Thymus (tissue), 14 donors: ENCODE measurements at places on chromosomes 16 and 17. TPM values are rescaled to one million over a fixed set of nuclear protein-coding genes. Genes with fewer than 3 reads are reported as not detected.

DNA sequence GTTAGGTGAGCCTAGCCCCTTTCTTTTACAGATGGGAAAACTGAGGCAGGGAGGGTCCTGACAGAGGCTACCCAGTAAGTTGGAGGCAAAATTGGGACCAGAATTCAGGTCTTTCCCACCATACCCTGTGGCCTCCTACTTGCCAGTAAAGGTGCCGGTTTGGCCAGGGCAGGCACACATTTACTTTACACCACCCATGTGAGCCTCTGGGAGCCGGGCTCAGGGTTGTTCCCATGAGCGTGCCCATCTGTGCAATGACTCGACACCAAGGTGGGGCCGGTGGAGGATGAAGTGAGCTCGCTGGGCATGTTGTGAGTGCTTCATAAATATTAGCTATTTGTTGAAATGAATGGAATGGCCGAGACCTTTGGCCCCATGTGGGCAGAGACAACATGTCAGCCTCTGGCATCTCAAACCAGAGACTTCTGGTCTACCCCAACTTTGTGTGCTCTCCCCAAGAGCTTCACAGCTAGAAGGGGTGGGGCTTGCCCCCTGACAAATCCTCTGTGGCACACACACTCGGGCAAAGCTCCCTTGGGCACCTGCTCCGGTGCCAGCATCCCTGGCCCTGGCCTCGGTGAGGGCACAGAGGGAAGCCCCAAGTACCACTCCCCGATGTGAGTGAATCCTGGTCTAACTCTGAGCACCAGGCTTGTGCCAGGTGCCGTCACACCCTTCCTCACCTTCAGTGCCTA is 60.1 kb downstream of the SRCIN1 start:
- H3K27me3 ChIP-seq: peaks cover 36% of the 10 kb centered on the region
- DNase-seq: no peak
- H3K4me1 ChIP-seq: no peaks in the 10 kb centered on the region
- H3K36me3 ChIP-seq: no peaks in the 10 kb centered on the region
- H3K27ac ChIP-seq: no peak overlapping the region

The CA4 gene
- 6.9 TPM for polyA plus RNA-seq

GRCh38 chr17:48416971-48417370 is 13.0 kb downstream of the SKAP1 start:
- peaks cover 3% of the 10 kb centered on the region for H3K4me1 ChIP-seq
- no peak overlapping the region for H3K27ac ChIP-seq
- peaks cover 3% of the 10 kb centered on the region for H3K36me3 ChIP-seq
- H3K27me3 ChIP-seq: no peaks in the 10 kb centered on the region
- no peak for DNase-seq
- H3K4me3 ChIP-seq: no peak overlapping the region

GRCh38 chr16:57284209-57284951 is at the start of gene PLLP:
TSS of gene PLLP (minus strand) at chr16:57284672. CDS start at chr16:57284540, 132 bp downstream.
- H3K36me3 ChIP-seq: no peaks in the 10 kb centered on the region
- H3K4me1 ChIP-seq: peaks cover 9% of the 10 kb centered on the region
- DNase-seq: no peak
- H3K4me3 ChIP-seq: peak within 1 kb of the TSS; percentile 60
- no peak within 1 kb of the TSS for H3K27ac ChIP-seq

The NUTF2 gene
- polyA plus RNA-seq: 106 TPM

- no peaks in the 10 kb centered on the region for H3K36me3 ChIP-seq
- H3K27me3 ChIP-seq: no peaks in the 10 kb centered on the region
- no peaks in the 10 kb centered on the region for H3K4me1 ChIP-seq
- no peak overlapping the region for H3K27ac ChIP-seq
- H3K4me3 ChIP-seq: no peak overlapping the region
Observed at GRCh38 chr17:19258371-19258770, 21.2 kb downstream of the EPN2 start.

DNA sequence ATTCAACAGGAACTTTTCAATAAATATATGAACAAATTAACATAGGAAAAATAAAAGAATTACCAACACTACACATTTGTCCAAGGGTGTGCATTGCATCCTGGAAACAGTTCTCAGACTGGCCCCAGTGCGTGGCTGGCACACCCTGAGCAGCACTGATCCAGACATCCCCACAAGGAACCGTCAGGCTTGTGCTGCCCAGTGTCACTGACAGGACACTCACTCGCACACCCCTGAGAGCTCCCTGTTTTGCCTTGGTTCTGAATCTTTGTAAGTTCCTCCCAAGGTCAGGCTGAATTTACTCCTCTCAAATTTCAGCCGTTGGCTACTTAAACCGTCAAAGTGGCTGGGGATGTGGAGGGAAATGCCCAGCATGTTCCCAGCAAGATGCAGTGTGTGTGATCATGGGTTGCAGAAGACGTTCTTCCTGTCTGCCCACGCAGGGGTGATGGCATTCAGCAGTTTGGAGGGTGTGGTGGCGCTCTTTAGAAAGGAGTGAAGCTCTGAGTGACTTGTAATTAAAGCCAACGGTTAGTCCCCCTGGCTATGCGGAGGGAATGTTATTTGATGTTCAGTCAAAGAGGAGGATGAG is 1.7 kb downstream of the MT2A start:
- peaks cover 39% of the 10 kb centered on the region for H3K4me1 ChIP-seq
- H3K27ac ChIP-seq: peak overlapping the region; percentile 67
- no peaks in the 10 kb centered on the region for H3K36me3 ChIP-seq
- peaks cover 26% of the 10 kb centered on the region for H3K27me3 ChIP-seq
